ENCODE measurements at places on chromosomes 7 and 10. TPM values are rescaled to one million over a fixed set of nuclear protein-coding genes. Genes with fewer than 3 reads are reported as not detected.
A peak's percentile ranks its signal among the peaks of the same experiment; 100 is the strongest.

BTBD16 gene
- total RNA-seq = not detected

SPDYE2B gene
- total RNA-seq = not detected

DNA sequence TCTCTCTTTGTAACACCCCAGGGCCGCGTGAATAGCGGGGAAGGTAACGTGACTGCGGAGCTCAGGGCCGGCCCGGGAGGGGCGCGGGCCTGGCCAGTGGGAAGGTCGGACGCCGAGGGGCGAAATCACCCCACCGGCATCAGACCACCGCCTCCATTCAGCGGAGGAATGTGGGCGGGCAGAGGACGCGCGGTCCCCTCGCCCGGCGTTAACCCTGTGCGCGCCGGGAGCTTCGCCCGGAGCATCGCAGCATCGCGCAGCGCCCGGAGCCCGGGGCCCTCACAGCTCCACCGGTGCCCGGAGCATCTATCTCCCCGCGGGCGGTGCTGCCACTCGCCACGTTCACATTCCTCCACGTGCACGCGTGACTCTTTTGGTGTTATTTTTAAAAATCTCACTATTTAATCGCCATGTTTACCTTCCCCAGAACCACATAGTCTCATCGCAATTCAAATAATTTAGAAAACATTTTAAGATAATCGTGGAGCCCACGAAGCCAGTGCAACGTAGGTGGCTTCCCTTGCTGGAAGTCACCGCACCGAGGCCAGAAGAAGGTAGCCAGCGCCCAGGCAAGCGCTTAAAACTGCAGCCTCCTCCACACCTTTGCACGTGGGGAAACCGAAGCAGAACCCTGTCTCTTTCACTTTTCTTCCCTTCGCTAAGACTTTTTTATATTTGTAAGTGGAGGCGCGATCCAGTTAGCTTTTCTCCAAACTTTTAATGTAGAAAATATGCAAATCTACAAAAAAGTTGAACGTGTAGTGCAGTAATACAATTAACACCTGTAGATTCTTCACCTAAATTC is 21.8 kb downstream of the FGFBP3 start:
- H3K36me3 ChIP-seq = no peaks in the 10 kb centered on the region
- H3K4me1 ChIP-seq = peaks cover 17% of the 10 kb centered on the region
- DNase-seq = peak; percentile 35
- no peaks in the 10 kb centered on the region for H3K27me3 ChIP-seq
- H3K27ac ChIP-seq = no peak overlapping the region

DNA sequence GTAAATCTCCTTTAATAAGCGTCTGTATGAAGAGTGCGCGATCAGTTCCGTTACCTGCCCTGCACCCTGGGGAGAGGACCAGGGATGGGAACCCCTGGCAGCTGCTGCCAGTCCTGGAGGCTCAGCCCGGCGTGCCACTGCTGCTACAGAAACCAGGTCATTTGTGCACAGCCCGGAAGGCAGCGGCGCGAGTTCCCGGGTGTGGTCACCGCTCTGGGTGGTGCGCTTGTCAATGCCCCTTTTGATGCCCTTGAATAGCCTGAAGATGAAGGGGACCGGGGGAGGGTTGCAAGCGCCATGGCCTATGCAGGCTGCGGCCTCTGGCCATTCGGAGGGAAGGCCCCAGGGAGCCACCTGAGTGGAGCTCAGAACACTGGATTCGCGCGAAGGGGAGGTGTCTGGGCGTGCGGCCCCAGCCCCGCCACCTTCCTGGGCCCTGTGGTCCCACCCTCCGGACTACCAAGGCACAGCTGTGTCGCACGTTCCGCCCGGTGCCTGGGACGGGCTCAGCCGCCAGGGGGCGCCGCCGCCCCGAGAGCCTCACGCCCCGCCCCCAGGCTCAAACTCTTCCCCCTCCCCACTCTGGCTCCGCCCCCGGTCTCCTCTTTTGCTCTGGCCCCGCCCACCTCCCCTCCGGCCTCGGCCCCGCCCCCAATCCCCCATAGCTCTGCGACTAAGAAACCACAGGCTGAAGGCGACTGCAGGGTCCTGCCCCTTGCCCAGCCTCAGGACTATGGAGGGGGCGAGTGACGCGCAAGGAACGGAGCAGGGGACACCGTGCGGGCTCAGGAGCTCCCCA is 16.5 kb downstream of the AP5Z1 start:
- peak overlapping the region; percentile 48 for H3K4me3 ChIP-seq
- H3K36me3 ChIP-seq = peaks cover 61% of the 10 kb centered on the region
- peak; percentile 94 for DNase-seq
- no peaks in the 10 kb centered on the region for H3K27me3 ChIP-seq

DNA sequence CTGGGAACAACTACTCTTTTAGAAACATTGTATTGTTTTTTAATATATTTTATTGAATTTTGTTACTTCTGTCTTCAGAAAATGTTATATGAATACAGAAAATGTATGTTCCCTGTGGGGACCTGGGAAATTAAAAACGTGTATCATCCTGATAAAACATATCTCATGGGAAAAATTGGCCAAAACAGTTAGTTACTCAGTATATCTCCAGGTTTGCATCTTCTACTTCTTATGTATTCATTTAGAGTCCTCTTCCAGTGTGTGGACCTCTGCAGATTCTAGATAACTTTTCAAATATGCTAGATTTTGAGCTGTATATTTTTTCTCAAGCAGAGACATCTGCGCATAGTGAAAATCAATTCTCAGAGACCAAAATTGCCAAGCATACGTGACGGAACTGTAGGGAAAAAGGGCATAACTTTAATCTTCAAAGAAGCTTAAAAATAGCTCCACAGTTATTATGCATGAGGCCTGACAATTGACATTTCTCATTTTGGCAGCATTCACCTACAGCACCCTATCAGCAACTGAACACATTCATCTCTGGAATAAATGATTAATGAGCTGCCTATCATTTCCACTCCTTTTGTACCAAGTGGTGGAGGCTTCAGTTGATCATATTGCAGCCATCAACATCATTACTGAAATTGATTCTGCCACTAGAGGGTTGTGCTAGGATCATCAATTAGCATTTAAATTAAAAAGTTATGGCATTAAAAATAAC is 26.4 kb upstream of the UMAD1 start:
- no peaks in the 10 kb centered on the region for H3K27me3 ChIP-seq
- H3K27ac ChIP-seq = no peak overlapping the region
- no peaks in the 10 kb centered on the region for H3K4me1 ChIP-seq
- no peak overlapping the region for H3K4me3 ChIP-seq
- H3K36me3 ChIP-seq = no peaks in the 10 kb centered on the region

DNA sequence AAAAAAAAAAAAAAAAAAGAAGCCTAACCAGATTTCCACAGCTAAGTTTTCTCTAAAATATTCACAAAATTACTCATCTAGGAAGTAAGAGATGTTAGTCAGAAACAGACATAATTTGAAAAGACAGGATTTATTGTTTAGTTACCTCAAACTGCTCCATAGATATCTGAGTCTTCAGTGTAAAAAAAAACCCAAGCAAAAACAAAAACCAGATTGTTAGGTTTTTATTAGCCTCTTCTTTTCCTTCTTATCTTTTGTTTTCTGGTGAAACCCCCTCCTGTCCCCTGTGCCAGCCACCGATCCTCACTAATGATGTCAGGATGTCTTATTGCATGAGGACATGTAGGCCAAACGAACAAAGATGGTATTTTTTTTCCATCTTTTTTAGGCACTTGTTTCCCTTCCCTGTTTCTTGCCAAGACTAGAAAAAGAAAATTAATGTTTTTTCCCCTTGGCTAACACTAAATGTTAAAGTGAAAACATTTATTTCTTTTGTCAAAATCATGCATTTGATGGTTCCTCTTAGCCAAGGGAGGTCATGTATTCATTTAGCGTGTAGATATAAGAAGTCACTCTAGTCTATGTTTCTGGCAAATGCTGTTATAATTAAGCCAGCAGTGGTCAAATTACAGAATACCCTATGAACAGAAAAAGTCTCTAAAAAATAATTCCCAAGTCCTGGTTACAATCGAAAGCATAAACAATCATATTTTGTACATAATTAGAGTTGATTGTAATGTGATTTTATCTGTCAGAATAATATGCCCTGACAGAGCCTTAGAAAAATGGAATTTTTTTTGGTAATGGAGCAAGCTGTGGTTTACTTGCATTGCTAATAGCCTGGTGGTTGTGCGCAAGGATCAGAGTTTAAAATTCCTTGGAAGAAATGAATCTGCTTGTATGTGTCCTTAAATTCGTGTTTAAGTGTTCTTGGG is 702.4 kb upstream of the FZD8 start:
- H3K36me3 ChIP-seq = no peaks in the 10 kb centered on the region
- no peaks in the 10 kb centered on the region for H3K4me1 ChIP-seq
- no peak overlapping the region for H3K4me3 ChIP-seq
- H3K27me3 ChIP-seq = no peaks in the 10 kb centered on the region

DPP6 gene
- total RNA-seq = 3.1 TPM
